Activated naive CD4-positive, alpha-beta T cell (primary cell): ENCODE measurements at places on chromosomes 5 and 9.

DNA sequence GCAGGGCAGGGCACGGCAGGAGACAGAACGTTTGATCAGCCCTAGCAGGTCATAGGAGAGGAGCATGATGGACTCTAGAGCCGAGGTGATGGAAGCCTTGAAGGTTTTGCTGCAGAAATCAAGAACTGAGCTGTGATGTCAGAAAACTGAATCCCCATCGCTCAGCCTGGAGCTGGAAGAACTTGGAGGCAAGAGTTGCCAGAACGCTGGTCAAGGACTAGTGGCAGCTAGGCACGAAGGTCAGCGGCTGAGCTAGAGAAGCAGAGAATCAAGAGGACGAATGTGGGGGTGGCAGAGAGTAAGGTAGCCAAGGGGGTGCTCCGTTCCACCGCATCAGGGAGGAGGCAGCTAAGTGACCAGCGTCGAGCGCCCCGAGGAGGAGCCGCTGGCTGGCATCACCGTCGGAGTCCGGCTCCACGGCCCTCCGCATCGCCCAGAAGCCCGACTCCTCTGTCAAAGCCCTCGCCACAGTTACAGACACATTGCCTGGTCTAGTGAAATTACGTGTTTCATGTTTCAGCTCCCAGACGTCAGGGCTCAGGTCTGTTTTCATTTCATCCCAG, 1.2 kb upstream of the GALNT10 start:
- no peak for DNase-seq

- no peak for DNase-seq
Observed at GRCh38 chr5:112703866-112704820, 33.5 kb upstream of the APC start.

DNA sequence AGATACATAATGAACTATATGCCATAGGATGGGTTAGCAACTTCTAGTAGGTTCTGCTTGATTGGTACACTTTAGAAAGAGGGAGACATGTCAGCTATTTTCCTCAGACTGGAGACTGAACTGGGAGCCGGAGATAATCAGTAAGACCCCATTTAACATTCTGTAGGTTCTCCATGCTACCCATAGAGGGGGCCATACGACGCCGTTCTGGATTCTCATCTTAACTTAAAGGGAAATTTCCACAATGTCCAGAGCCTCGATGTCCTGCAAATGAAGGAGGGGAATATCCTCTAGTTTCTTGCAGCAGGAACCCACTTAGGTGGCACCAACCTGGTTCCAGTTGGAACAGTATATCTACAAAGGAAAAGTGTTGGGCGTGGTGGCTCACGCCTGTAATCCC, 22.3 kb upstream of the NPM1 start:
- no peak for DNase-seq

- no peak for DNase-seq
Observed at GRCh38 chr9:10127867-10128266, 484.9 kb downstream of the PTPRD start.

DNA sequence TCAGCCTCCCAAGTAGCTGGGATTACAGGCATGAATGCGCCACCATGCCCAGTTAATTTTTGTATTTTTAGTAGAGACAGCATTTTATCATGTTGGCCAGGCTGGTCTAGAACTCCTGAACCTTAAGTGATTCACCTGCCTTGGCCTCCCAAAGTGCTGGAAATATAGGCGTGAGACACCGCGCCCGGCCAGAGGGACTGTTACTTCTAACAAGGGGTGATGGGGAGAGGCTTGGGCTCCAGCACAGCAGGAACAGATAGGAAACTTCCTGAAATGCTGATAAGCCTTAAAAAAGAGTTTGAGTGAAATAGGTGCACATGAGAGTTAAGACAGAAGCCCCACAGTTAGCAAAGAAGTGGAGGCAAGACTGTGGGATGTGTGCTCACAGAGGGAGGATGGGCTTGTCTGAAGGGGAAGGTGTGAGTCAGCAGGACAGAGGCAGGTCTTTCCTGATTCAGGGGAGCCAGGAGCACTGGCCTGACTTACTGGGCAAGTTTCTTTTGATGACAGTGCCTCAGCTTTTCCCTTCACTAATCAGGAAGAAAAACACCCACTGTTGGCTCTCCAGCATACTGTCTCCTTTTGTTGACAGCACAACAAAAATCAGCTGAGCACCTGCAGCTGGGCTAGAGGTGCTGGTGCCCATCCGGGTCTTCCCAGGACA, 68.4 kb downstream of the RAD23B start:
- no peak for DNase-seq

- no peak for DNase-seq
Observed at GRCh38 chr5:62592558-62592957, 13.9 kb downstream of the LRRC70 start.

DNA sequence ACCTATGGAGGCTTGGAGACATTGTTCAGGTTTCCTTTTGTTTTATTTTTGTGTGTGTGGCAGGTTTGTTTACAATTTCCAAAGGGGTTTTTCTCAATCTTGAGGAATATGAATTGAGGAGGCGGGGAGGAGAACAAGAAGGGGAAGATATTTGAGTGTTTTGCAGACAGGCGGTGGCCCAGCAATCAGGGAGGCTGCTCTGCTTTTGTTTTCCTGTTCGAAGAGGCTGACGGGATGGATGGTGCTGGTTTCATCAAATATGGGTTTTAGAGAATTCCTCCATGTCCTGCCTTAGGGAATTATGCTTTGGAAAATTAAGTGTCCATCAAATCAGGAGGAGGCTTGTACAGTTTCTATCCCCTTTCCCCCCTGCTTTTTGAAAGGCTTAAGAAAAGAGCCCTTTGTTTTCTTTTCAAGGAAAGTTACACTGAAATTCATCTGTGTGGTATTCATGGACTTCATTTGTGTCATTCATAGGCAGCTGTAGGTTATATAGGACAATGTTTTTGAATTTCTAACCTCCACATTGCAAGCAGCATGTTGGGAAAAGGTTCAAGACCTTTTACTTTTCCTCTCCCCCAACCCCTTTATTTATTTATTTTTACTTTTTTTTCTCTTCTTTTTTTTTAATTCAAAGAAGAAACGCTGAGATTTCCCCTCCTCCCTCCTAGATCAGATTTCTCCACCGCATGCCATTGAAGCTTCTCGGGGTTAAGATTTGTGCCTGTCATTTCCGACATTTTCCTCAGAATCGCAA, 107.4 kb downstream of the ZNF462 start:
- DNase-seq: no peak

DNA sequence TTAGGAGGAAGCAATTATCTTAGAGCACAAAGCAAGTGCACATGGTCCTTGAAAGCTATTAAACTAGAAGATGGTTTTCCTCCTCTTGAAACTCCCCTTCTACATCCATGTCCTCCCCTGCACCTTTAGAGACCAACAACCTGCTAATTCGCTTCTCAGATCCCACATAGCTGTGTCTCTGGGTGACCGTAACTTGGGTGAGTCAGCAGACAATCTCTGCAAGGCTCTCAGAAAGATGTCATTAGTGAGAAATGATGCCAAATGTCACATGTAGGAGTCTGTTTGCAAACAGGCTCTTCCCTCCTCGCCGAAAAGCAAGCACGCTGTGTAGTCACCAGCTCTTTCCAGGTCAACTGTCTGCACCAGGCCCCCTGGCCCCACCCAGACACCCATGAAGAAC, 291.8 kb downstream of the SLIT3 start:
- DNase-seq: no peak

- no peak for DNase-seq
Observed at GRCh38 chr9:36136894-36137391, 410 bp downstream of the GLIPR2 start.

GRCh38 chr5:100904259-100904861, 1.3 kb upstream of the ST8SIA4 start:
- DNase-seq: peak; percentile 13

DNA sequence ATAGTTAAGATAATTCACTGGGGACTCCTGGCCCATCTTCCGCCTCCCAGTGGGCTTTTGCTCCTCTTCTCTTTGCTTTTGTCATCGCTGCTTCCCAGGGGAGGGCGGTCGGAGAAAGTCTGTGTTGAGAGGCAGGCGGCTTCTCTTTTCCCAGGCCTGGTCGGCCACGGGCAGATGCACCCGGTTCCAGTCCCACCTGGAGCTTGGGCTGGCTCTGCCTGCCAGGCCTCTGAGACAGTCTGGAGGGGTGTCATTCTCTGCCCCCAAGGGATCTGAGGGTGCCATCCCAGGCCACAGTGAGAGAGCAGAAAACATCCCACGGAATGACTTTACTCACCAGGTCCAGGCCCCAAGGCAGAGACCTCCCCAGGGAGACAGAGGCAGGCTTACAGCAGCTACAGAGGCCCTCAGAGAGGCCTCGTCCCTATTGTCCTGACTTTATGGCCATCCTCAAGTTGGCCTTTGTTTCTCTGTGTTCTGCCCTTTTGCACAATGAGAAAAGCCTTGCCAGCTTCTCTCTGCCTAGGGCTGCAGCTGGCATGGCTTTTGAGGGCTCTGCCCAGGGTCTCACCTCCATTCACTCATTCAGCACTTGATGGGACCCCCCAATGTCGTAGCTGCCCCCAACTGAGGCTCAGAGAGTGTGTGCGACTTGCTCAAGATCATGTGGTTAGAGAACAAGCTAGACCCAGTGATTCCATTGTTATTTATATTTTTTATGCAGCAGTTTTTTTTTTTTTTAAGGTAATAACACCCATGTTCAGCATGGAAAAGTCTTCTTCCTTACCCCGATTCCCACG, 44.2 kb upstream of the BOD1 start:
- DNase-seq: no peak

- no peak for DNase-seq
Observed at GRCh38 chr9:101738566-101739183, at the start of gene GRIN3A. Gene GRIN3A, minus strand, starts transcription at chr9:101738647. Its CDS starts 668 bp downstream, at chr9:101737979.

DNA sequence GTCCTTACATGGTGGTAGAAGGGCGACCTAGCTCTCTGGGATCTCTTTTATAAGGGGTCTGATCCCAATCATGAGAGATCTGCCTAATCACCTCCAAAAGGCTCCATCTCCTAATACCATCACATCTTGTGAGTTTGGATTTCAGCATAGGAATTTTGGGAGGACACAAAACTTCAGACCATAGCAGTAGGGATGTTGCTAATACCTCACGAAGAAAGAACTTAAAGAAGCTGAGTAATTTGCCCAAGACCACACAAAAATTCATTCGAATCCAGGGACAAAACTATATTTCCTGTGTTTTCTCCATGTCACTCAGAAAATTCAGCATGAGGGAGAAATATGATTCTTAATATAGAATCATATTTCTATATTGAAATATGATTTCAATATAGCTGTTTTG, 32.7 kb downstream of the MTAP start:
- DNase-seq: no peak

GRCh38 chr9:120919843-120920805, 6.5 kb downstream of the TRAF1 start:
- DNase-seq: no peak

DNA sequence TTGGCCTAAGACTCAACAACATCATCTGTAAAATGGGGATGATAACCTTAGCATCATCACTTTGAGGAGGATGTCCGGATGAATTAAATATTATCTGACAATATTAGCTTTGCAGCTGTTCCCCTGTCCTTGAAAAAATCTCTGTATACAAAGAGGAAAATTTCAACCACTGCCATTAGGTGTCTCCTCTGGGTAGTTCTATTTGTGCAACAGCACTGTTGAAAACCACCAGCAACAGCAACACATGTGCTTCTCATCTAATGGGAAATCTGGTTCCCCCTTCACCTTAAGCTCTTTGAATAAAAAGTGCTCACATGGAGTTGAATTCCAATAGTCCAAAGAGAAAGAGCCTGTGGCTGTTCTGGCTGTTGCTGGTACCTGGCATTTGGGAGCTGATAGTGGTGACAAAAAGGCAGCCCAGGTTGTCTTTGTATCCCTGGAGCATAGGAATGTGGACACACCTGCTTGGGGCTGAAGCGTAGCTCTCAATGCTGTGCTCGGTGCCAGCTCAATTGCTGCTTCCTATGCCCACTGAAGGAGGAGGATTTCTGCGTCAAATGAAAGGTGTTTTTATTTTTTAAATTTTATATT, 322.1 kb upstream of the MSX2 start:
- no peak for DNase-seq

- DNase-seq: no peak
Observed at GRCh38 chr9:92992549-92992948, 45.2 kb downstream of the FGD3 start.

GRCh38 chr9:81596679-81597418, 92.5 kb downstream of the TLE1 start:
- DNase-seq: no peak

GRCh38 chr9:38768351-38768761, 48.4 kb upstream of the FAM240B start:
- no peak for DNase-seq

DNA sequence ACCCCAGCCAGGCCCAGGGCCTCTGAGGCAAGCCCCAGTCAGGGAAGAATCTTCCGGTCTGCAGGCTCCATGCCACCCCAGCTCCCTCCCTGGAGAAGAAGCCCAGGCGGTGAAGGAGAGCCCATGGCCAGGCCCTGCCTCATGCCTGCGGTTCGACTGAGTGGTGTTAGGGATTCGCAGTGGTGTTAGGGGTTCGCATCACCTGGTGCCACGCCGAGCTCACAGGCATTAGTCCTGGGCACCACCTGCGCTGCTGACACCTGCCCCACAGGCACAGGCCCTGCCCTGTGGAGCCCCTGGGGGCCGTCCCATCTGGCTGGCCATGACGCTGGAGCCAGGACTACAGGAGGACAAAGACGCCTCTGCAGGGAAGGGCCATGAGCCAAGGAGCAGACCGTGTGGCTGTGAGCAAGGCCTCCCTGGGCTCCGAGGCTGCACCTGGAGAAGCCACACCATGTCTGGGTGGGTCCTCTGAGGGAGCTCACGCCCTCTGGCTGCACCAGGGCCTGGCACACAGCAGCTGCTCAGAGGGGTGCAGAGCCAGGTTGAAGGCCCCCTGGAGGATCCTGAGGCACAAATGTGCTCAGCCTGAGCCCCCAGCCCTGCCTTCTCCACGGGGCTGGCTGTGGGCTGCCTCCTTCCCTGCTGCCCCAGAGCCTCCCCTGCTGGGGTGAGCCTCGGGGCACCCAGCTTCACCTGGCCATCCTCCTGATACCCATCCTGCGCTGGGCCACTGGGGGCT, 27.6 kb upstream of the RNF130 start:
- no peak for DNase-seq

DNA sequence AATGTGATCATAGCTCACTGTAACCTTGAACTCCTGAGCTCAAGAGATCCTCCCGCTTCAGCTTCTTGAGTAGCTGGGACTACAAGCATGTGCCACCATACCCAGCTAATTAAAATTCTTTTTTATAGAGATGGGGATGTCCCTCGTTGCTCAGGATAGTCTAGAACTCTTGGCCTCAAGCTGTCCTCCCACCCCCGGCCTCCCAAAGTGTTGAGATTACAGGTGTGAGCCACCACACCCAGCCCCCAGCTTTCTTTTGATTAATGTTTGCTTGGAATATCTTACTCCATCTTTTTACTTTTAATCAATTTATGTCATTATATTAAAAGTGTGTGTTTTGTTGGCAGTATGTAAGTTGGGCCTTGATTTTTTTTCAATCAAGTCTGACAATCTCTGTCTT, 59.4 kb upstream of the EXOC3 start:
- no peak for DNase-seq

DNA sequence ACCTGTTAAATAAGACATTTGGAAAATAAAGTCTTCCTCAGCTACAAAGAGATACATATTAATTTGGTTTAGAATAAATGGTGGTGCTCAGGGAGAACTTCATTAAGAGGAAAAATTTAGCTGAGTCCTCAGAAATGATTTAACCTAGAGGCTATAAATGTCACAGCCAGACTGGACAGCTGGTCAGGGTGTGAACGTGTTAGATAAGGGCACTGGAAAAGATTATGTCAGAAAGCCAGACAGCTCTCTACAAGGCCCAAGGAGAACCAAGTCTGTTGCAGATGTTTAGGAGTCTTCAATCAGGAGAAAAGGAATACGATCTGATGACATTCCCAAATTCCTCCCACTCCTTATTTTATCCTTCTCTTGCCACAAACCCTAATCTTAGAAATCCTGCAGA, 265.2 kb downstream of the MAT2B start:
- no peak for DNase-seq
